ENCODE measurements at places on chromosomes 16 and 17. TPM values are rescaled to one million over a fixed set of nuclear protein-coding genes. Genes with fewer than 3 reads are reported as not detected.

The VAMP2 gene
- total RNA-seq = 80.8 TPM

The KRTAP4-1 gene
- not detected for total RNA-seq

The WSCD1 gene
- 8.0 TPM for total RNA-seq

The IL17C gene
- not detected for total RNA-seq

The TMEM204 gene
- total RNA-seq = 52.1 TPM

GRCh38 chr16:10514369-10515055 lies 65.9 kb downstream of the EMP2 start:
- no peak for DNase-seq

GRCh38 chr16:1707193-1707790 lies 1.3 kb downstream of the MAPK8IP3 start:
- no peak for DNase-seq

The HBA1 gene
- 1,337 TPM for total RNA-seq

DNA sequence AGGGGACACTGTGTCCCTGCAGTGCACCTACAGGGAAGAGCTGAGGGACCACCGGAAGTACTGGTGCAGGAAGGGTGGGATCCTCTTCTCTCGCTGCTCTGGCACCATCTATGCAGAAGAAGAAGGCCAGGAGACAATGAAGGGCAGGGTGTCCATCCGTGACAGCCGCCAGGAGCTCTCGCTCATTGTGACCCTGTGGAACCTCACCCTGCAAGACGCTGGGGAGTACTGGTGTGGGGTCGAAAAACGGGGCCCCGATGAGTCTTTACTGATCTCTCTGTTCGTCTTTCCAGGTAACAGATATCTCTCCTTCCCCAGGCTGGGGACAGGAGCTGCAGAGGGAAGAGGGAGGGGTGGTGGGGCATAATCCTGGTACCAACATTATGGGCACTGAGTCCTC lies 1.6 kb downstream of the CD300LG start:
- peak; percentile 39 for DNase-seq

Data from aorta (tissue), 5 donors.